ENCODE measurements at places on chromosomes 4 and X.

DNA sequence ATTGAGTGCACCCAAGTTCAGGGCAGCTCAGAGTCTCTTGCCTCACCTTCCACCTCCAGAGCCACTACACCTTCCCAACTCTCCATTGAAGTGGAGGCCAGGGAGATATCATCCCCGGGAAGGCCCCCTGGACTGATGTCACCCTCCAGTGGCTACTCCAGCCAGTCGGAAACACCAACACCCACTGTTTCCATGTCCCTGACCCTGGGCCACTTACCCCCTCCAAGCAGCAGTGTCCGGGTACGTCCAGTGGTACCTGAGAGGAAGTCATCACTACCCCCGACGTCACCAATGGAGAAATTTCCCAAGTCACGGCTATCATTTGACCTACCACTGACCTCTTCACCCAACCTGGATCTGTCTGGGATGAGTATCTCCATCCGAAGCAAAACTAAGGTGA lies 7.8 kb upstream of the RTL5 start:
- no peak for DNase-seq

DNA sequence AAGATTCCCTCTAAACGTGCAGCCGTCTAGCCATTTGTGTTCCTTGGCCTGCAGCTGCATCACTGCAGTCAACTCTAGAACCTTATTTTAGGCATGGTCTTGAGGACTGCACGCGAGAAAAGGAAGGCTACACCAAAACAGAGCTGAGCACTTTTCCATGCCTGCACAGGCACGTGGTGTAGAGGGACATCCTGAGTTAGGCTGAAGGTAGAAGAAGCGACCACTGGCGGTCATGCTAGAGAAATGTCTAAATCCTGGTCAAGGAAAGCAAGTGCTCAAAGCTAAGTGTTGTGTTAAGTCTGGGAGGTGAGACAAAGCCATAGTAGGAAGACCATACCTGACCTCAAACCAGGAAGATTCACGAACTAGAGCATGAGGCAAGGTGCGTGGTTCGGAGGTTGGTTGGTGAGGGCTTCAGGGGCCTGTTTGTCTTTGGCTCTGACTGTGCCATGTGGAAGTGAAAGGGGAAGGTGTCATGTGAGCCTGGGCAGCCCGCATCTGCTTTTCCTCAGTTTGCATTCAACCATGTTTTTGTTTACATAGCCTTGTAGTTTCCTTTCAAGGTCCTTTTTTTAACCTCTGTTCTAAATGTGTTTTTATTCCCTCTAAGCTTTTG lies 203.8 kb downstream of the AASDH start:
- no peak for DNase-seq

DNA sequence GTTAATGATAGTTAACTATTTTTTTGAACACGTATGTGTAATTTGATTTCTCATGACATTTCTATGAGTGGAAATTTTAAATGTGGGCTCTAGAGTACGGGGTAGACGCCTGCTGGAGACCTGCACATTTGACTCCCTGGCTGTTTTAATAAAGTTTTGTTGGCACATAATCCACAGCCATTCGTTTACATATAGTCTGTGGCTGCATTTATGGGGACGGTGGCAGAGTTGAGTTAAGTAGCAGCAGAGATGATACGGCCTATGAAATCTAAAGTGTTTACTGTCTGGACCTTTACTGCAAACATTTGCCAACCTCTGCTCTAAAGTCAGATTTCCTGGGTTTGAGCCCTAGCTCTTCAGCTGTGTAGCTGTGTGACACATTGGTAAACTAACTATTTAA lies 118.8 kb downstream of the CHRNA9 start:
- DNase-seq, result no peak

GRCh38 chr4:45004847-45005565 lies 278.6 kb upstream of the GNPDA2 start:
- no peak for DNase-seq

GRCh38 chr4:123876143-123876542 lies 479.5 kb downstream of the SPRY1 start:
- DNase-seq, result no peak

- no peak for DNase-seq
Measured at GRCh38 chr4:128670513-128670912, 139.0 kb upstream of the JADE1 start.

- no peak for DNase-seq
Measured at GRCh38 chr4:24792552-24792951, 2.8 kb upstream of the SOD3 start.

- DNase-seq, result no peak
Measured at GRCh38 chr4:13928214-13928613, 300.7 kb upstream of the BOD1L1 start.

DNA sequence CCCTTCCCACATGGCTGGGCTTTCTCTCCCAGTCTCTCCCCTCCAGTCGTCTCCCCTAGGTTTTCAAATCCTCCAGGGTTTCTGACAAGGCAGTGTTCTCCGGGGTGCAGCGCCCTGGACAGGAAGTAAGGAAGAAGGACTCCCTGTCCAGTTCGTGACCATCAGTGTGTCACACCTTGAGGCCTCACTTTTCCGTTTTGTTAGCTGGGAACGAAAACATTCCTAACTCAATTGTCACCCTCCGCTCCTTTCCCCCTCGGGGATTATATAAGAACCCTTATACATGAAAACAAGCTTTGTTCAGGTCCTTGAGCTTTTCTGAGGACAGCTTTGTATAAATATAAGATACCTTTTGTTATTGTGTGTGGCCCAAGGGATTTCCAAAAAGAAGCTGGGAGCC lies 92.1 kb downstream of the KDR start:
- DNase-seq, result no peak

DNA sequence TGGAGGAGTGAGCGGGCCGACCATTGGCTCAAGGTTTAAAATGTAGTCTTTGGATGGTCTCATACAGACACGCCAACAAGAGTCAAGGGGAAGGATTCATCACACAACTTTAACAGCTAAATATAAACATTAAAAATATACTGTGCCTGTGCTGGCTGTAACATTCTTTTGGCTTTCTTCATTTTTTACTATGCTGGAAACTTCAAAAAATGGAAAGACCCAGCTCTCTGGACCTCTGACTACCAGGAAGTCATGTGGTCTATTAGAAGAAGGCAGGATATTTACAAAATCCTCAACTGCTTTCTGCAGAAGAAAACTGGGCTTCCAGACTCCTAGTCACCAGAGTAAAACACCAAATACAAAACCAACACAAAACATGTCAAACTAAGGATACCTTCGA lies 49.8 kb upstream of the KLF3 start:
- no peak for DNase-seq

DNA sequence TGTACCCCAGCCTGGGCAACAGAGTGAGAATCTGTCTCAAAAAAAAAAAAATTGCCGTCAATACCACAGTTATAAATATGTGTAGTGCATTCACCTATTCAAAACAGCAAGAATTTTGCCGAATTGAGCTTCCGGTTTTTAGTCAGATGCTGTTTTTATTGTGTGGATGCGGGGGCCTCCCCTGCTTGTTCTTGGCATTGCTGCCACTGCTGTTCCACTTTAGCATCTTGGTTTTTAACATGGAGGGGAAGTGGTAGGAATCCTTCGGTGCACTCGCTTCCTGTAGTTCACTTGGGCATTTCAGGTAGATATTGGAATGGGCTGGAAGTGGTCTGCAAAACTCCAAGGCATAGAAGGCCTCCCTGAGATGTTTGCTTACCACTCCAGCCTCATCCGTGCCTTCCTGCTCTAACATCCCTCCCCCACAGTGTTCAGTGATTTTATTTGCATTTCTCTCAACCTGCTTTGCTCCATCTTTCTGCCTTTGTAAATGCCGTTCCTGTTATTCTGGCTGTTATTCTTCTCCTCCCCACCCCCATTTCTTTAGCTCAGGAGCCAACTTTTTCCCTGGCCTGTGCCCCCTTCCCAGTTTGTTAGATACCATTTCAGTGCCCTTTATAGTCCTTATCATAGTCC lies 25.5 kb downstream of the MOB1B start:
- DNase-seq, result no peak

- no peak for DNase-seq
Measured at GRCh38 chr4:93359586-93359985, 469.0 kb upstream of the ATOH1 start.

DNA sequence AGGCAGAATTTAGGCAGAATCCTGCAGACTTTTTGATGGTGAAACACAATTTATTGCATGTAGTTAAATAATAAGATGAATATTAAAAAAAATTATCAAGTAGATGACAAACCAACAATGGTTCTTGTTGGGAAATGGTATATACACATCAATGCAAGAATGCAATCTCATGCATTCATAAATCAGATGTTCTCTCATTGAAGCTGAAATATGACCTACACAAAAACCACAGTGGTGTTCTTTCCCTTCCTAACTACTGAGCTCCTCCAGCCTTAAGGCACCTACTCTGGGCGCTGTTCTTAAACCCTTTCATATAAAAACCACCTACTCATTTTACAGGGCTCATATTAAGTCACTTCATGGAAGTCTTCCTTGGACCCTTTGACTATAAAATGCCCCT lies 64.1 kb downstream of the ANTXR2 start:
- no peak for DNase-seq

DNA sequence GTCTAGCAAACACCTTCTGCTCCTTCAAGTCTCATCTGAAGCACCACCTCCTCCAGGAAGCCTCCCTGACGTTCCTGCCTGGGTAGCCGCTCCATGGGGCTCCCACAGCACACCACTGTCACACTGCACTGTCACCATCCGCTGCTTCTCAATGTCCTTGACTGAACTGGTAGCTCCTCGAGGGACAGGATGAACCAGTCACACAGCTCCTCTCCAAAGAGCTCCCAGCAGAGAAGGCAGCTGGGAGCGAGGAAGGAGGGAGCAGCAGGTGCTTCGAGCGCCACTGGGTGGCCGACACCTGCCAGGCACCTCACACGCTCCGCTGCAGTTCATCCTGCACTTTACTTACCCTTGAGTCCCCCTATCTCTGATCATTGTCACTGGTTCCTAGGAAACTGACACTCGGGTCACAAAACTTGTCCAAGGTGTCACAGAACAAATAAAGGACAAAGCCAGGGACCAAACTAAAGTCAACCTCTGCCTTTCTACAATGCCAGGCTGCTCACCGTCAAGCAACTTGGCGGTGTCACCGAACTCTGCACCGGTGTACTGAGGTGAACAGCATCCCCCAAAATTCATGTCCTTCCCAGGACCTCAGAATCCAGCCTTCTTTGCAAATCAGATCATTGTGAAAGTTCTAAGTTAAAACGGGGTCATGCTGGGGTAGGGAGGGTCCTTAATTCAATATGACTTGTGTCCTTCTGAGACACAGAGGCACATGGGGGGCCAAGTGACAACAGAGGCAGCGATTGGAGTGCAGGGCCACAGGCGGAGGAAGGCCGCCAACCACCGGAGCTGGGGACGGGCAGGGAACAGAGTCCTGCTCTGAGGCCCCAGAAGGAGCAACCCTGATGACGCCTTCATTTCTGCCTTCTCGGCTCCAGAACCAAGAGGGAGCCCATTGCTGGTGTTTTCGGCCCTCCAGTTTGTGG lies 5.5 kb upstream of the S100P start:
- DNase-seq, result no peak

DNA sequence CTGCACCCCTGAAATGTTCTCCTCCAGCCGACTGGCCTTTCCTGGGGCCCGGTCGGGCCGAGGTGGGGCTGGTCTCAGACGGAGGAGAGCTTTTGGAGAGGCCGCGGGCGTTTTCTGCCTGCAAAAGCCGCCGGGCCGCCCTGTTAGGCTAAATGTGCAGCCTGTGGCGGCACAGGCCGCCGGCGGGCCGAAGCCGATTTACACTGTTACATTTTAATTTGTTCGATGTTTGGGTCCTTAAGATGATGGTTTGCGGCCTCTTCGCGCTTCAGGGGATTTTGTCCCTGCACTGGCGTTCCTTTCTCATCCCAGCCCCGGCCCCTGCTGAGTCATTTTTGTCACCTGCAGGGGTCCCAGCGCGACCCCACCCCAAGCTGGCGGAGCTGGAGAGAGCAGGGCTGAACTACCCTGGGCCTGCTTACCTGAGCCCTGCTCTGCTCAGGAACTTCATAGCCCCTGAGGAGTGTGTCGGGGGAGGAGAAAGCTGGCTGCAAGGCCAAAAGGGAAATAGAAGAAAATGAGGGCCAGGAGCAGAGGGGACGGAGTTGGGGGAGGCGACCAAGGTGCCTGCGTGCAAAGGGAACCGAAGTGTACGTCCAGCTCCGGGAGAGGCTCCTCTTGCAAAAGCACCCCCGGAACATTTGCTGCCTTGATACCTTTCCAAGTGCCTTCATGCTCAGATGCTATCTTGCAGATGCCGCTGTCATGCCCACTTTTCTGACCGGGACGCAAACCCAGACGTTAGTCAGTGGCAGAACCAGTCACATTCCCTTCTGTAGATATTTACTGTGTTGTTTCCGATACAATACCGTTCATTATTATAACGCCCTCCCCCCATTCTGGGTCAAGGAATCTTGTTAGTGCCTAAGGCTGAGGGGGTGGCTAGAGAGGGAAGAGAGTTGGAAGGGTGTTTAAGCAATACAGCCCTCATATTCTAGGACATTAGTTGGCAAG lies 977 bp upstream of the RBBP7 start:
- no peak for DNase-seq

GRCh38 chr4:74353858-74354257 lies 11.1 kb upstream of the EREG start:
- no peak for DNase-seq
